Activated T-cell treated with anti-CD3 and anti-CD28 coated beads, Interleukin-2, amount 50 U/mL, for 48 hours (primary cell): ENCODE measurements at places on chromosomes 11 and 22.

- DNase-seq = no peak
Observed at GRCh38 chr11:119993722-119994121, 144.2 kb downstream of the TRIM29 start.

GRCh38 chr11:113446938-113447337 is 28.3 kb downstream of the DRD2 start:
- DNase-seq = no peak

DNA sequence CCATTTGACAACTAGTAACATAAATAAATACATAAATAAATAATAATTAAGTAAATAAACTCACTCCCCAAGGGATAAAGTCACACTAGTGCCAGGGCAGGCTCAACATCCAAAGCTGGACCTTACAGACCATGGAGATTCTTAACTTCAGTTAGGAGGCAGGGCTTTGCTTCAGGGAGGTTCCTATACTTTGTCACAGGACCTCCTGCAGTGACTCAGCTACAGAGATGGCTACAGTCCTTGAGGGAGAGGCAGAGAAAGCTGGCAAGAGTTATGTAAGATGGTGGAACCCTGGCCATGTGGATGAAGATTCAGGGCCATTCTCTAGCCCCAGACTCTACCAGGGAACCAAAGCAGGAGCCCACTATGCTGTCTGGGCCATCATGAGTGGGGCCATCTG is 74.1 kb upstream of the CADM1 start:
- no peak for DNase-seq

GRCh38 chr11:33924341-33924740 is 32.5 kb upstream of the LMO2 start:
- no peak for DNase-seq

- DNase-seq = no peak
Observed at GRCh38 chr11:35857922-35858321, 85.9 kb upstream of the LDLRAD3 start.
